ENCODE measurements at places on chromosomes 12 and 14.

- no peak for DNase-seq
These were observed 67.4 kb upstream of the POC1B start for GRCh38 chr12:89593233-89593632.

- DNase-seq = peak; percentile 100
These were observed at the start of gene HSP90B1 for GRCh38 chr12:103930034-103930786. TSS of gene HSP90B1 (plus strand) at chr12:103930410. CDS start at chr12:103930516, 106 bp downstream.

DNA sequence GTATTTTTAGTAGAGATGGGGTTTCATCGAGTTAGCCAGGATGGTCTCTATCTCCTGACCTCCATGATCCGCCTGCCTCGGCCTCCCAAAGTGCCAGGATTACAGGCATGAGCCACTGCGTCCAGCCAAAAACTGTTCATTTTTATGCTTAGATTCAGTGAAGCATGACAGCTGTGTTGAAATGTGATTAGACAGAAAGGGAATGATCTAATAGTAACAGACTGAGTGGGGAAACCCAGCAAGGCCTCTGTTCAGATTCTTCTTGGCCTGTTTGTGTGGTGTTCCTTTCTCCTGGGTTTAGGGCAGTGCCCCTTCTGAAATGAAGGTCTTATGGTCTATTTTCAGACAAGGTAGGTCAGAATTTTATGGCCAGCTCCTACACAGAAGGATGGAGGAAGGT lies 11.8 kb upstream of the ABCD4 start:
- no peak for DNase-seq

GRCh38 chr14:50773632-50774541 lies 57.1 kb downstream of the NIN start:
- no peak for DNase-seq

DNA sequence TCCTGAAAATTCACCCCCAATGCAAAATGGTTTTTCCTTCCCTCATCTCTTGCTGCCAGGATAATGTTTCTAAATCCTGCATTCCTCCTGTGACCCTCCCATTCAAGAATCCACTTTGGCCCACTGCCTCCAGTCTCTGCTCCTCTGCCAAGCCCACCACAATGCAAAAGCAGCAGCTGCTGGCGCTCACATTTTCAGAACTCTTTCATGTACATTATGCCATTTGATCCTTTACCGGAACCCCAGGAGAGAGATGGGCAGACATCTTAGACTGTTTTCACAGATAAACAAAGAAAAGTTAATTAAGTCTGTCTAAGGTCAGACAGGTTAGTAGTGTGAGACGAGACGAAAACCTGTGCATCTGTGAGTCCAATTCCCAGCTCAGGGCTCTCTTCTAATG lies 12.9 kb downstream of the LRIG3 start:
- no peak for DNase-seq

GRCh38 chr12:56110571-56110970 lies 5.9 kb upstream of the RPL41 start:
- DNase-seq = no peak

GRCh38 chr12:78711954-78712353 lies 152.6 kb upstream of the SYT1 start:
- no peak for DNase-seq

DNA sequence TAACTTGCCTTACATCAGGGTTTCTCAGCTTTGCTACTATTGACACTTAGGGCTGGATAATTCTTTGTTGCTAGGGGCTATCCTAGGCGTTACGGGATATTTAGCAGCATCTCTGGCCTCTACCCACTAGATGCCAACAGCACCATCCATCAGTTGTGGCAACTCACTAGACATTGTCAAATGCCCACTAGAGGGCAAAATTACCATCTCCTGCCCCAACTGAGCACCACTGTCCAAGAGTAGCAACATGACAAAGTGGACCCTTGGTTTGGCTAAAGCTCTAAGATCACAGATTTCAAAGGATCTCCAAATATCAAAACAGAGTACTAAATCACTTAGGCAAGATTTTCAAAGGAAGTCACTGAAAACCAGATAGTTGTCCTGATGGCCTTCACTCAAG lies 251.7 kb upstream of the TBX3 start:
- no peak for DNase-seq

DNA sequence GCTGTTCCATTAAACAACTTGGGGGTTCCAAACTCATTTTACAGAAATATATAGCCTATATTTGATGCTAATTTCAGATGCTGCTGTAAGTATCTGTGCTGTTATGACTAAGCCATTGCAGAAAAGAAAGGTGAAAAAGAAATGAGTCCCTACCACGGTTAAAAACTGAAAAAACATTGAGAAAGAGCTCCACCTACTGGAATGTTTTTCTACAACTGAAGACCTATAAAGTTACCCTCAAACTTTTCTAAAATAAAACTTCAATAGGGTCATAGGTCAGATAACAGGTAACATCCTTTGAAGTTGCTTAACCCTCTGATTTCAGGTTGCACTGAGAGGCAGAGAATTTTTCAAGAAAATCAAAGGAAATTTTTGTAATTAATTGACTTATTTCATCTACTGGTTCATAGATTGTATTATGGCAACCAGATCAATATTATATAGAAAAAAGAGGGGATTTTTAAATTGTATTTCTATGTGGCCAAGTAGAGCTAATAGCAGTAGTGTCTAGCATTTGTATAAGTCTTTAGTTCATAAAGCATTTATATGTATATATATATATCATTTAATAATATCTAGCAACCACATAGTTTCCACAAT lies 279.9 kb downstream of the RPS29 start:
- DNase-seq = no peak

DNA sequence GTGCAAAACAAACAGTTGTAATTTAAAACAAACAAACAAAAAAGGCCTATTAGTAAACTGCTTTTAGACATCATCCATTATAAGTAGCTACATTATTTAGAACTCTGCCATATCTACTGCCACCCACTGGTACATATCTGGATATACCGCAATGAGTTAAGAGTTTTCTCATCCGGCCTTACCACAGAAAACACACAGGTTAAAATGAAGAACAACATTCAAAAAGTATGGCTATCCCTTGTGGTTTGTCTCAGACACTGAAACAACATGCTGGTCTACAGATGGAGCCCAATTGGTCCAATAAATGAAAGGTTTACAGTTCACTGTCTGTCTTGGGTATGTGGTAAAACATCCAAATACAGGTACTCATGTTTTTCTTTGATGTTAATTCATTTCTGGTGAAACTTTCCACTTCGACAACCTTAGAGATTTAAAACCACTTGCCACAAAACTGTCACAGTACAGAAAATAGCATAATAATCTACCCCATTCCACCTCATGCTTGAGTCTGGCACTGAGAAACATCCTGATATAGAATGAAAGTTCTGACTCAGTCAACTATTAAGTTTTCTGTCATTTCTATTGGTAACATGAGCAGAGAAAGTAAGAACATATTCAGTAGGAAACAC lies 354.3 kb downstream of the CEP128 start:
- DNase-seq = peak; percentile 16

- DNase-seq = peak; percentile 38
These were observed 2.9 kb upstream of the CMAS start for GRCh38 chr12:22042976-22043669.

- DNase-seq = no peak
These were observed 233.0 kb downstream of the SLC41A2 start for GRCh38 chr12:104724992-104725585.

DNA sequence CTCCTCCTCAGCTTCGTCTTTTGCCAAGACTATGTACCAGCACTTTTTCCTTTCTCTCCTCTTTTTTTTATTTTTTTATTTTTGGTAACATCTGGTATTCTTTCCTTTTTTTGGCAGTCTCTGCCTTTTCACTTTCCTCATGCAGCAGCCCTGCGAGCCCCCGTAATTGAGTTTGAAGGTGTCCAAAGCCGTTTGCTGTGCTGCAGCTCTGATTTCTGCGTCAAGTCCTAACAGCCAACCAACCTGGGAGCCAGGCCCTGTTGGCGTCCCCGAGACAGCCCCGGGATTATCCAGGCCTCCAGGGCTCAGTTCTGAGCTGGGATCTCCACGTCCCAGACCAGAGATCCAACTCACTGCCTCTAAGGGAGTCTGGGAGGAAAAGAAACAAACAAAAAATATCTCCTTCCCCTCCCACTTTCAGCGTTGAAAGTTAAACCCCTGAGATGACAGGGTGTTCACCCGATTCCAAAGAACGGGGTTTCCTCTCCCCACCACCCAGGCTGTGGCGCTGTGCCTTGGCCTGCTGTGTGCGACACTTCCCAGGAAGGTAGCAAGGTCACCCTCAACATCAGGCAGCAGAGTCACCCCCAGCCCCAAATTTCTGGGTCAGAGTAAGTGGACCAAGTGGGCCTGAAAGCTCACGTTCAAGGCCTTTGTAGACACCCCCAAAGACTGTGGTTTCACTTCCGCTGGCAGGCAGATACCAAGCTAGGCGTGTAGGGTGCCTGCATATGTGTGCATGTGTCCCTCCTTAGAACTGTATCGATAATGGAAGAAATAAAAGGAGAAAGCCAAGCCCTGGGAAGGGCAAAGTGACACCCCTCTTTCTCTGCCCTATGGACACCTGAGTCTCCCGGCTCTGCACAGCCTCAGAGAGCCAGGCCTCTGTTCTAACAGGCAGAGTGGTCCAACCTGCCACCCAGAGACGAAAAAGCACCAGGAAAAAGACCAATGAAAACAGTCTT lies 11.1 kb downstream of the BCL11B start:
- DNase-seq = no peak

DNA sequence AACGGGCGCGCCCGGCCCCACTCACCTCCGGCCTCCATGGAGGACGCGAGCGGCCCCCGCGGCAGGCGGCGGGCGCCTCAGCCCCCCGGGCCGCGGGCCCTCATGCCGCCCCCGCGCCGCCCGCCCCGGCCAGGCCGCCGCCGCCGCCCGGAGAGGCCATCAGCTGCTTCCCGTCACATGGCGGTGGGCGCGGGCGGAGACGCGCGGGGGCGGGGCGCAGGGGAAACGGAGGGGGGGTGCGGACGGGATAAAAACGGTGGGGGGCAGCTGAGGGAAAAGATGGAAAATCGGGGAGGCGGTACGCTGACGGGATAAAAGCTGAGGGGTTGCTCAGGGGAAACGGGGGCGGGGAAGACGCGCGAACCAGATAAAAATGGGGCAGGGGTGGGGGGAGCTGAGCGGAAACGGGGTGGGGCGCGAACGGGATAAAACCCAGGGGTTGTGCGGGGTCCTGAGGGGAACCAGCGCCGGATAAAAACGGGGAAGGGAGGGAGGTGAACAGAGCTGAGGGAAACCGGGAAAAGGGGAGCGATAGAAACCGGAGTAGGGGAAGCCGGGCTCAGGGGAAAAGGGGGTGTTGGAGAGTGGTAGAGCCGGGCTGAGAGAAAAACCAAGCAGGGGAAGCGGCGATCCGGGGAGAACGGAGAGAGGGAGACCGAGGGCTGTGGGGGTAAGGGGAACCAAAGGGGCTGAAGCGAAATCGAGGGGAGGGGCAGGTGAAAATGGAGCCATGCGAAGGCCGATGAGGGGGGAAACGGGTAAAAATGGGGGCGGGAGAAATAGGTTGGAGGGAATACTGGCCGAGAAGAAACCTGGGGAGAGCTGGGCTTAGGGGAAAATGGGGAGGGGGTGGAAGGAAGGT lies at the start of gene WSB2:
Gene WSB2 (minus strand): TSS at position 169 of the 862 bp plus-strand sequence. CDS start 131 bp downstream, at position 38.
- no peak for DNase-seq

- no peak for DNase-seq
These were observed 95.9 kb upstream of the DDHD1 start for GRCh38 chr14:53249059-53249458.

GRCh38 chr12:104649217-104649824 lies 192.6 kb downstream of the CHST11 start:
- no peak for DNase-seq

- DNase-seq = no peak
These were observed 5.6 kb upstream of the SPPL3 start for GRCh38 chr12:120909633-120910298.
